ENCODE measurements at places on chromosomes 16 and 17.

DNA sequence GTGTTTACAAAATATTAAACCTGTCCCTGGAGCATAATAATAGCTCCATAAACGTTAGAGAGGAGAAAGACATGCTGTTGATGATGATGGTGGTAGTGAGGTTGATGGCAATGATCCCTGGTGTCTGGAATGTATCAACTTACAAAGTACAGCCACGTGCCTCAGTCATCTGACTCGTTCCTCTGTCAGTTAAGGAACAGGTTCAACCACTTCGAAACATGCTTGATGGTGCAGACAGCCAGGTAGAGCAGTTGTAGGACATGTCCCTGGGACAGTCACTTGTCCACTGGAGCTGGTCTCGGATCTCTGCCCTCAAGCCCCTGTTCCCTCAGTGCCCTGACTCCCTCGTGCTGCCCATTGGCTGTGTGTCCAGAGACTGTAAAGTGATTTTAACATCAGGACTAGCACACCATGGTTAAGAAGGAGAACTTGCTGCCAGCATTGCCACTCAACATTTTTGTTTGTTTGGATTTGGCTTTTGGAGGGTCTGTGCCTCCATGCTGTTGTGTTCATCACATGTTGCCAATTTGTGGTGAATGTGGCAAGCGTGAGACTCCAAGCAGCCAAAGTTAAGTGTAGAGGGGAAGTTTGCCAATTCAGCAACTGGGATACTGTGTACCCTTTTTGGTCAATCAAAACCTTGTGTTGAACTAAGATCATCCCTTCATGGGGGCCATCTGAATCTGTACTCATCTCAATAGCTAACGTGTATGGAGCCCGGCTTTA lies 16.3 kb upstream of the SALL1 start:
- no peak for DNase-seq

GRCh38 chr16:49987381-49987780 lies 37.6 kb upstream of the CNEP1R1 start:
- DNase-seq, result no peak

DNA sequence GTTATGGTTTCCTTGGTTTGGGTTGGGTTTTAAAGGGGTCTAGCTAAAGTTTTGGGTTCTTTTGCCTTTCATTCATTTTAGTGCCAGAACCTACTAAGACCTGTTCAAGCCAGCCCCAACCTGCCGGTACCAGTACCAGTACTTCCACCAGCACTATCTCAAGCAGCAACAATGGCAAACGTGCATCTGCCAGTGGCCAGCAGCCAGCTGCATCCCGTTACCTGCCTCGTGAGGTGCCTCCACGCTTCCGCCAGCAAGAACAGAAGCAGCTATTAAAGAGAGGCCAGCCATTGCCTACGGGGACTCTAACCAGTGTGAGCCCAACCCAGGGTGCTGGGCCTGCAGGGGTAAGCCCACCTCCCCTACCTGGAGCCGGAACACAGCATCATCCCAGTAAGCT lies 72.9 kb downstream of the TNRC6C start:
- DNase-seq, result no peak

GRCh38 chr16:16143038-16143763 lies 80.1 kb downstream of the ABCC6 start:
- DNase-seq, result no peak

GRCh38 chr17:20979792-20980083 lies 63.1 kb downstream of the USP22 start:
- DNase-seq, result no peak

DNA sequence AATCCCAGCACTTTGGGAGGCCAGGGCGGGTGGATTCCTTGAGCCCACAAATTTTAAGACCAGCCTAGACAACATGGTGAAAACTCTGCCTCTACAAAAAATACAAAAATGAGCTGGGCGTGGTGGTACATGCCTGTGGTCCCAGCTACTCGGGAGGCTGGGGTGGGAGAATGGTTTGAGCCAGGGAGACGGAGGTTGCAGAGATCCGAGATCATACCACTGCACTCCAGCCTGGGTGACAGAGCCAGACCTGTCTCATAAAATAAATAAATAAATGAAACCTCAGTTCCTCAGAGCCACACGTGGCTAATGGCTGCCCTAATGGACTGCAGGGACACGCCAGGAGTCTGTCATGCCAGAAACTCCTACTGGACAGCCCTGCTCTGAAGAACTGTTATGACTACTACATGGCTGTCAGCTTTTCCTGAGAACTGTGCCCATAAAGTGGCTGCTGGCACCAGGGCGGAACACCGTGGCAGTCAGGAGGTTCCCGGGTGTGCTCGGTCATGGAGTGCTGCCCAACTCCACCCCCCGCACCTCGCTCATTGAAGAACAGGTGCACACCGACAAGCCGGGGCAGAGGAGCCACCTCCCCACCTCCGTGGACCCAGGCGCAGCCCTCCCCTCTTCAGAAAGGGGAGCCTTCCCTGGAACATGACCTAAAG lies 4.3 kb downstream of the TMEM11 start:
- no peak for DNase-seq

- DNase-seq, result no peak
Observed at GRCh38 chr16:3640207-3640606, 14.3 kb upstream of the DNASE1 start.

GRCh38 chr16:8957063-8957397 lies 6.7 kb downstream of the USP7 start:
- DNase-seq, result no peak

DNA sequence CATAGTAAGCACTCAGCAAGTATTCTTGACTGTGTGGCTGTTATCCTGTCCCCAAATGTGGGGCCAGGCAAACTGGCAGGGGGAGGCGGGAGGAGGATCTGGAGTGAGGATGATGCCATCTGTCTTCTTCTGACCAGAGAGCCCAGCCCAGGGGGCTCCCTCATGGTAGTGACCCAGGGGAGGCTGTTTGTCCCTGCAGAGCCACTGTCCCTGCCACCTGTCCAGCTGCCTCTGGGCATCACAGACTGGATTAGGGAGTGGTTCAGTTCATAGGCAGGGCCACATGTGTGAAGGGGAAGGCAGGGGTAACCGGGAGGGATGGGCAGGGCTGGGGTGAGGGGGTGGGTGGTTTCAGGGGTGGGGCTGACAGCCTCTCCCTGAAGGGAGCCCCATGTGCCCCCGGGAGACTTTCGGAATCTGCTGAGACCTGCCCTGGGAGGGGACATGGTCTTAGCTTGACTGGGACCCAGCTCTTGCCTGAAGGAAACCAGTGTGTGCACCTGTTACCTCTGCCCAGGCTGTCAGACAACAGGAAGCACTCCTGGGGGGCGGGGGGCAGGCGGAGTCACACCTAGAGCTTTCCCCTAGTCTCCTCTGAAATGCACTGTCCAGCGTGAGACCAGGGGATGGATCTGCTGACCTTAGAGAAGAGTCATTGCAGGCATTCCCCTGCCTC lies 15.2 kb downstream of the ARHGAP23 start:
- no peak for DNase-seq

- no peak for DNase-seq
Observed at GRCh38 chr16:69095193-69095592, 10.3 kb upstream of the HAS3 start.

- no peak for DNase-seq
Observed at GRCh38 chr17:35578929-35579432, 610 bp upstream of the PEX12 start.

DNA sequence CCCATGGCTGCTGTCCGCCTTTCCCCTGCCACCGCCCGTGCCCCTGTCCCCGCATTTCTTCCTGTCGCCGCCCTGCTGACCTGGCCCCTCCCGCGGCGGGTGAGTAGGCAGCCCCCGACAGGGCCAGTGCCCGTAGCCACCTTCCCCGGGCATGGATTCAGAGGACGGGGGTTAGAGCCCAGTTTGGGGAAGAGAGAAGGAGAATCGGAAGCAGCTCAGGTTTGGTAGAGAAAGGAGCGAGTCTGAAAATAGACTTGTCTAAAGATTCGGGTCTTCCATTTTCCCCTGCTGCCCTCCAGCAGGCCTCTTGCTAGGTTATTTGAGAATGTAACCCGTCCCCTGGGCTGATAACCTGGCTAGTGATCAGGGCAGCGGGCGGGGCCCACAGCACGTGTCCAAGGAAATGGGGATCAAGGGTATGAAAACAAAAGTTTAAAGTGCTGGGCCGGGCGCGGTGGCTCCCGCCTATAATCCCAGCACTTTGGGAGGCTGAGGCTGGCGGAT lies 7.9 kb upstream of the CLDN9 start:
- DNase-seq, result no peak

DNA sequence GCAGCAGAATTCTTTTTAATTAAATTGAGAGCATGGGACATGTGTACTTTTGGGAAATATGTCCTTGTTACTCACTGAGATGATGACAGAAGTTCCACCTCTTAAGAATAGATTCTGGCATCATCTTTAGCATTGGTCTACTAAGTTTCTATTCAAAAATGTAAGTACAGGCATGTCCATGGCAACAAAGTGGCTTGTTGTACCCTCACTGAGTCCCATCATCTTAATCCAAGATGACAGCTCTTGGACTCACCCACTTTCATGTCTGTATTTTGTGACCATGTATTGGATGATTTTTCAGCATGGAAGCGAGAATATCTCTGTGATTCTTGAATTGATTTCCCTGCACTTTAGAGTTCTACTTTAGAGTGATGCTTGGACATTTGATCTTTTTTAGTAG lies 33.1 kb upstream of the NAGLU start:
- DNase-seq, result no peak

- no peak for DNase-seq
Observed at GRCh38 chr17:19978209-19978802, 678 bp upstream of the AKAP10 start.

- DNase-seq, result peak; percentile 75
Observed at GRCh38 chr16:728131-728889, 1.4 kb downstream of the HAGHL start.

DNA sequence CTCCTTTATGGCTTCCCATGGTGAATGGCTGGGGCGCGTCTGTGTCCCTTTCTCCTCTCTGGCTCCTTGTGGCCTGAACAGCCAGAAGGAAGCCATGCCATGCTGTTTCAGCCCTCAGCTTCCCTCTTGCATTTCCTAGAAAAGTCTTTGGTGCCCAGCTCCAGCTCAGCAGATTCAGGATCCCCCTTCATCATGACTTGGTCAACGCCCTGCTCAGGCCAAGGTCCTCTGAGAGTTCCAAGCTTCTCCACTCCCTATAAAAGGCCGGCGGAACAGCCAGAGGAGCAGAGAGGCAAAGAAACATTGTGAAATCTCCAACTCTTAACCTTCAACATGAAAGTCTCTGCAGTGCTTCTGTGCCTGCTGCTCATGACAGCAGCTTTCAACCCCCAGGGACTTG lies at the start of gene CCL13:
Gene CCL13 (plus strand): TSS at position 287 of the 400 bp plus-strand sequence. CDS start 47 bp downstream, at position 334.
- no peak for DNase-seq

- no peak for DNase-seq
Observed at GRCh38 chr16:73610605-73611156, 562.8 kb upstream of the ZFHX3 start.

DNA sequence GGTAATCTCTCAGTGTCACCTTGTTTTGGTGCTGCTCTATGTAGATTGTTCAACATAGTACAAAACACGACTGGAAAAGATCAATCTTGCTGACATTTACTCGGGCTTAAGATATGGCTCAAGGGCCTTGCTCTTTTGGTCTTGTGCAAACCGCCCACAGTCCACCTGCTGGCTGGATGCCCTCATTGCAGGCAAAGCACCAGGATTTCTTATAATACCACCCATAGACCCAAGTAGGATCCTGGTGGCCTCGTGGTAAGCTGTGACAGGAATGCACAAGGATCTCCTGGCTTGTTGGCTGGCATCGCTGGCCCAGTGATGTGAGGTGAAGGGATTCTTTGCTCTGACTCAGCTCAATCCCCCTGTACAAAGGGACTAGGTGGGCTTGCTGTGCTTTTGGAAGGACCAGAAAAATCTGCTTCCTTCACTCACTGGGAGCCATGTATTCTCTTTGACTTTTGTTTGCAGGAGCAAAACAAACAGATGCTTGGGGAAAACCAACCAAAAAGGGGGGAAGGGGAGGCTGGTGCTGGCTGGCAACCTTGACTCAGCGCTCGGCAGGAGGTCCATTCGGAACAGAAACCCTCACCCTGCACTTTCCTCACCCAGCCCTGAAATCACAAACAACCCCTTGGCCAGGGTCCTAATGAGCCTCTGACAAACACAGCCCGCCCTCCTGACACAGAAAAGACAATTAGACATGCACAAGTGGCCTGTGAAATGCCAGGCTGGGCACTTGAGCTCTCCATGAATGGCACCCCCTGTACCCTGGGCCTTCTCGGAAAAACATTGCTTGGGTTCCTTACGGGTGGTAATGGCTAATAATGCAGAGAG lies 36.6 kb upstream of the MED9 start:
- DNase-seq, result no peak

GRCh38 chr16:3542601-3543373 lies 34.4 kb downstream of the NLRC3 start:
- no peak for DNase-seq

- no peak for DNase-seq
Observed at GRCh38 chr16:71843572-71843971, 2.2 kb upstream of the ATXN1L start.

DNA sequence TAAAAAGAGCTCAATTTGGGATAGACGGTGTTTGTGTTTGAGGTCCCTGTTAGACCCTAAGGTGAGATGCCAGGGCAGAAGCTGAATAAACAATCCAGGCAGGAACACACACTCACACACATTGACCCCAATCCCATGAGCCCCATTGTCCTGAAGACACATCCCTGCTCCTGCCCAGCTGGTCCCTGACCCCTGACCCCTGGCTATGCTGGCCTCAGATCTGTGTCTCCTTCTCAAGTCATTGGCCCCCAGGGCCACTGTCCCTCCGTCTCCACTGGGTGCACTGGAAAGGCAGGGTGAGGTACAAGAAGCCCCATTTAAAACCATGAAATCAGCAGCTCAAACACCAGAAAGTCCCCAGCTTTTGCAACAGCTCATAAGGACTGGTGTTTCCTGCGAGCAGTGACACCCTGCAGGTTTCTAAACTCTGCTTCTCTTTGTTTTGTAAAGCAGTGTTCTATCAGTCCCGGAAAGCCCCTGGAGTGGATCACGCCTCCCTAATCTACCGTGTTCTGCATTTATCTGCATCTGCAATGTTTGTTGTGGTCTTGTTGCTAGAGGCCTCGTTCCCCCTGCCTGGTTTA lies 18.0 kb upstream of the ASGR2 start:
- no peak for DNase-seq

- no peak for DNase-seq
Observed at GRCh38 chr16:72191551-72191950, 19.6 kb upstream of the PMFBP1 start.

- DNase-seq, result peak; percentile 50
Observed at GRCh38 chr17:41965694-41966462, 717 bp upstream of the CNP start.

GRCh38 chr17:60039114-60039846 lies 39.4 kb downstream of the HEATR6 start:
- DNase-seq, result no peak

- no peak for DNase-seq
Observed at GRCh38 chr17:58703916-58704286, 11.5 kb downstream of the RAD51C start.

GRCh38 chr16:23334950-23335349 lies 32.8 kb downstream of the SCNN1B start:
- no peak for DNase-seq

GRCh38 chr16:55562936-55563335 lies 3.5 kb upstream of the CAPNS2 start:
- DNase-seq, result no peak

- no peak for DNase-seq
Observed at GRCh38 chr16:86771506-86772460, 193.4 kb downstream of the FOXL1 start.

Data from left hindlimb (tissue), 1 donor.